Hepatocyte (in vitro differentiated cells): ENCODE measurements at places on chromosomes 11 and 22.

GRCh38 chr11:10809373-10810160 lies 841 bp upstream of the EIF4G2 start:
- DNase-seq, result no peak

GRCh38 chr22:46606886-46607285 lies 13.3 kb upstream of the GRAMD4 start:
- DNase-seq, result no peak

- no peak for DNase-seq
These were observed 22.3 kb downstream of the ARHGAP42 start for GRCh38 chr11:100709233-100709957.

DNA sequence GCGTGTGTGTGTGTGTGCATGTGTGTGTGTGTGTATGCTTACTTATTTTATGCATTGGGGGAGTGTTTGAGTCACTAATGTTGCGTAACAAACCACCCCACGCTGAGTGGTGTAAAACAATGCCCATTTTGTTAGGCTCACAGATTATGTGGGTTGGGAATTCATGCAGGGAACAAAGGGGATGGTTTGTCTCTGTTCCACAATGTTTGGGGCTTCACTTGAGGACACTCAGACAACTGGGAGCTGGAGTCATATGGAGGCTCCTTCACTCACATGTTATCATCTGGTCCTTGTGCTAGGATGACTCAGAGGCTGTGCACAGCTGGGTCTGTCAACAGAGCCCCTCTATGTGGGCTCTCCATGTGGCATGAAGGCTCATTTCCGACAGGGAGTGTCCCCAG lies 51.3 kb upstream of the LARGE1 start:
- peak; percentile 10 for DNase-seq

GRCh38 chr11:117606211-117606610 lies 190.8 kb downstream of the DSCAML1 start:
- DNase-seq, result no peak

DNA sequence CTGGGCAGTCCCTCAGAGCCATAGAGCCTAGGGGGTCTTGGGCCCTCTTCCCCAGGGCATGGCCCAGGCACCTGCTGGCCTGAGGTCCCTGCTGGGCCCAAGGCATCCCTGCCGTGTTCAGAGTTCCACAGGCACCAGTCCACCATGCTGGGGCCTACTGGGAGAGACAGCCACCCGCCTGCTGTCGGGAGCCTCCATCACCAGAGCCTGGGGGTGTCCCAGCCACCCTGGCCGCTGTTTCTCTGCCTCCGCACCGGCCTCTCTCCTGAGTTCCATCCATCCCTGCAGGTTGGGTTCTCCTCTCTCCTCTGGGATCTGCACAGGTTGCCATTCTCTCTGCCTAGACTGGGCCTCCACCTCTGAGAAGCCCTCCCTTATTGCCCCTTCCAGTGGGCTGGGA lies 68.6 kb downstream of the KCNQ1 start:
- no peak for DNase-seq
